ENCODE measurements at places on chromosomes 16 and 17.

- DNase-seq, result no peak
These were observed 19.1 kb downstream of the VPS35L start for GRCh38 chr16:19574615-19575014.

- DNase-seq, result no peak
These were observed 436.5 kb downstream of the HAPSTR1 start for GRCh38 chr16:9527976-9528375.

DNA sequence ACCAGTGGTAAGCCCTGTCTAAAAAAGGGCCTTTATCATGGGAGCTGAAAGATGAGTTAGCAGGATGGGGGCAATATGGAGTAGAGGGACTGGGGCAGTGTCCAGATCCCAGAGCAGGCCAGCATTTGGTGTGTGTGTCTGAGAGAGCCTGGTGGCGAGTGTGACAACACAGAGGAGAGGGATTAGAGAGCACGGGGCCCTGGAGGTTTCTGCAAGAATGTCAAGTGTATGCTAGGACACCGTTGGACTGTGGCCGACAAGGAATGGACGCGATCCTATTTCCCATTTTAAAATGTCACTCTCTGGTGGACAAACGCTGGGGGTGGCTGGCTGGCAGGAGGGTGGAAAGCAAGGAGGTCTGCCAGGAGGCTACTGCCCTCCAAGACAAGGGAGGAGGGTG, 12.4 kb downstream of the TAC4 start:
- DNase-seq, result no peak

DNA sequence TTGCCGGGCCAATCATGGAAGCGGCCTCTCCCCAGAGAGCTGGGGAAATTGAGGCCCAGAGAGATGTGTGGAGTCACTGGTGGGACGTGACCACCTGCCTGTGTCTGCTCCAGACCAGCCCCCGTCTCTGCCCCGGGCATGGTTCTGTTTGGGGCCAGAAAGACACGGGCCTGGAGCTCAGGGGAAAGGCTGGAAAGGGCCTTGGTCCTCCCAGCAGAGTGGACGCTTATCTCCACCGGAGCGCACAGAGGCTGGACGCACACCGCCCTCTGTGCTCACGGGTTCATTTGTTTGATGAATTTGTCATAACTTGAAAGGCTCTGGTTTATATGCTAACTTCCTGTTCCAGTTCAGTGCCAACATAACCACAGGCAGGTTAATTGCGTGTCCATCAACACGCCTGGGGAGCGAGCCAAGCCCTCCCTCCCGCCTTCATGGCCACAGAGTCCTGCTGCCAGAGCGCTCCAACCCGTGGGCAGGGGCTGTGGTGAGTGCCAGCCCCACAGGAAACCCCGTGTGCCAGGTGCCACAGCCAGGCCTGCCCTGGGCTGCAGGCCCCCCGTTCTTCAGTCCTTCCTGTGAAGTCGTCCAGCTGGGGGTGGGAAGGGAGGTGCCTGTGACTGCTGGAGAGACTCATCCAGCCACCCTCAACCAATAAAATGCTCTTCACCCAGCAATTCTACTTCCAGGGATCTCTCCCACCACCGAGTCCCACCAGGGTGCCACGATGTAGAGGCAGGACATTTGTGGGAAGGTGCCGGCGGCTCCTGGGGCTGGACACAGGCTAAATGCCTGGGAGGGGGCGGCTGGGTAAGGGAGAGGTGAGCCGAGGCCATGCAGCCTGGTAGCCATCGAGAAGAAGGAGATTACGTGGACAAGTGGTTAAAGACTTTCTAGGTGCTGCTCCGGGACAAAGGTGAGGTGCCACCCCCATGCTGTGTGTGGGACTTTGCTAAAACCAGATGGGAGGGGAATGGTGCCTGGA, 29.4 kb upstream of the BAHCC1 start:
- no peak for DNase-seq

DNA sequence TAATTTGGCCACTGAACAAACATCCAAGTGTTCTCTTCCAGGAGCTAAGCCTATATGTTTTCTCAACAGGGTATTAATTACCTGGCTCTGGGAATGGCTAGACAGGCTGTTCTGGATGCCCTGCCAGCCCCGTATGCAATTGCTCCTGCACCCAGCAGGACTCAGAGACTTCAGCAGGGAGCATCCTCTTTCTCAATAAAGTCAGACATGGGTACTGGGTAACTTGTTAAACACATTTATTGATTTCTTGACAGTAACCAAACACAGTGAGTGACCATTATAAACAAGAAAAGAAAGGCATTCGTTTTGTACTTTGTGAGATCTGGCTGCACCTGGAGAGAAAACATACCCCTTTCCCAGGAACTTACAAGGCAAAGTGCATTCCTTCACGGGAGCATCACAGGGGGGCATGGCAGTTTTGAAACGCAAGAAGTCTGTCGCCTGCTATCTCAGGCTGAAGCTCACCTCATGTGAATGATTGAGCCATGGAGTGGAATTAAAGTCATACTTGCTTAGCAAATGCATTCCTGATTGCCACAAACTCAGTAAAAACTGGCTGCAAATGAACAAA, 369.8 kb downstream of the UTP18 start:
- no peak for DNase-seq

DNA sequence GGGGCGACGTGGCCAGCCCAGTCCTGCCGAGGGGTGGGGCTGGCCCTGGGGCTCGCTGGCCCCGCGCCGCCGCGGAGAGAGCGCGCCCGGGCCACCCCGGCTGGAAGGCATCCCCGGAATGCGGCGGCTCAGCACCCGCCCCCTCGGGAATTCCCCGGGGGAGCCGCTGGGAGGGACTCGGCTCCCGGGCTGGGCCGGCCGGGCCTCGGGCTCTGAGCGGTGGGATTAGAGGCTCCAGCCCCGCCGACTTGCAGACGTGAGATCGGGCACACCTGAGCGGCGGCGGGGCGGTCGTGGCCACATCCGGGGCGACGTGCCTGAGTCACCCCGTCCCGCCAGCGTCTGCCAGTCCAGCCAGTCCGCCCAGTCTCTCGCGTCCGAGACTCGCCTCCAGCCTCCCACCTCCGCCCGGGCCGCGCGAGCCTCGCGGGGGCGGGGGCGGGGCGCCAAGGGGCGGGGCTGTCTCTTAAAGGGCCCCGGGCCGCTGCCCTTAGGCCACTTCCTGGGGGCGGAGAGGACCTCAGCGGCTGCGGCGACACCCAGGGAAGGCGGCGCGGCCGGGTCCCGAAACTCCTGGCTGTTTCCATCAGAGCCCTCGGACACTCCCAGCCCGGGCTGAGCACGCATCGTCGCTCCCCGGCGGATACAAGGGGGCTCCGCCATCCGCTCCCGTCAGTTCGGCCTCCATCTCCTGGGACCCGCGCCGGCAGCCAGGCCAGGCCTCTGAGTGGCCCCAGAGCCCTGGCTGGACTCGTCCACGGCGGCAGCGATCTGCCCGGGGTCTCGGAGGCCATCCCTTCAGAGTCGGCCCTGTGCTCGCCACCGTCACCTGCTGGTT, at the start of gene KCTD11:
KCTD11 (plus strand) TSS at position 498 of the 838 bp plus-strand sequence.
- DNase-seq, result peak; percentile 96

GRCh38 chr16:10521681-10522274, 58.6 kb downstream of the EMP2 start:
- DNase-seq, result no peak

DNA sequence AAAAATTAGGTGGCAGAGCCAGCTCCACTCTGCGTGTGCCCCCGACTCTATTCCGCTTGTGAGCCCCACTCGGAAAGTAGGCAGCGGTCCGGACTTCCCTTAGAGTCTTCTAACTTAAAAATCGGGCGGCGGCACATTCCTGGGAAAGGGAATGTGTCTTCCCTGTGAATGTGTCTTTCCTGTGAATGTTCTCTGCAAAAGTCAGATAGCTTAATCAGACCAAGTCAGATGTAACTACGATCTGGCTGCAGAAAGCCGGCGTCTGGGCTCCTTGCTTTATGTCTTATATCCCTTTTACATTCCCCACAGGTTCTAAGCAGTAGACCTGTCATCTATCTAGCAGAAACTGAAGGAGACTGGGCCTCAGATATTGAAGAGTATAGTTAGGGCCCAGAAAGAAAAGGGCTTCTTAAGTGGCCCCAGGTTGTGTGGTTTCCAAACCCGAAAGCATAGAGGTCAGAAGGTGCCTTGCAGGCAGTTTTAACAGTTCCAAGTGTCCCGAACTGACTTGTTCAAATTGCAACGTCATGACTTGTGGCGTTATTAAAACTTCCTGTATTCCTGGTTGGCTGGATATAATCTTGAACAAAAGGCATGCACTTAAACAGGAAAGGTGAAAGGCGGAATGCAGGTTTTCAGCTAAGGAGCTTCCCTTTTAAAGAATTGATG, 601 bp downstream of the PHKB start:
- DNase-seq, result no peak

- no peak for DNase-seq
These were observed 7.1 kb downstream of the GCGR start for GRCh38 chr17:81810892-81811704.

GRCh38 chr16:49602201-49602975, 228.8 kb downstream of the C16orf78 start:
- no peak for DNase-seq

DNA sequence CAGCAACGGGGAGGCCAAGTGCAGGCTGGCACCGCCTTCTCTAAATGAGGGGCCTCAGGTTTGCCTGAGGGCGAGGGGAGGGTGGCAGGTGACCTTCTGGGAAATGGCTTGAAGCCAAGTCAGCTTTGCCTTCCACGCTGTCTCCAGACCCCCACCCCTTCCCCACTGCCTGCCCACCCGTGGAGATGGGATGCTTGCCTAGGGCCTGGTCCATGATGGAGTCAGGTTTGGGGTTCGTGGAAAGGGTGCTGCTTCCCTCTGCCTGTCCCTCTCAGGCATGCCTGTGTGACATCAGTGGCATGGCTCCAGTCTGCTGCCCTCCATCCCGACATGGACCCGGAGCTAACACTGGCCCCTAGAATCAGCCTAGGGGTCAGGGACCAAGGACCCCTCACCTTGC, 18.5 kb downstream of the NGFR start:
- DNase-seq, result no peak

DNA sequence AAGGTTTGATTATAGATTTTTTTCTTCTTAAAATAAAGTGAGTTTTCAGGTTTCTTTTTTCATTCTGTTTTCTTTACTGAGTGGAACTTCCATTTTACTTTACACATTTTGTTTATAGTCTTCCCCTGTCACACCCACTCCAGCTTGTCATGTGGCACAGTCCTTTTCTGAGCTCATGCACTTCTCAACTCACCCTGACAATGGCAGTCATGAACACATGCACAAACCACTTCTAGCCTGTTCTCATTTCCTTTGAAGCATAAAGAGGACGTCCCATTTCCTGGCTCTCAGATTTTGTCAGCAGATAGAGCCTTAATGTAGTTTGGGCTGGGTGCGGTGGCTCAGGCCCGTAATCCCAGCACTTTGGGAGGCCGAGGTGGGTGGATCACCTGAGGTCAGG, 168.0 kb downstream of the AHSP start:
- no peak for DNase-seq

- no peak for DNase-seq
These were observed 17.1 kb downstream of the PLK1 start for GRCh38 chr16:23695756-23696155.

DNA sequence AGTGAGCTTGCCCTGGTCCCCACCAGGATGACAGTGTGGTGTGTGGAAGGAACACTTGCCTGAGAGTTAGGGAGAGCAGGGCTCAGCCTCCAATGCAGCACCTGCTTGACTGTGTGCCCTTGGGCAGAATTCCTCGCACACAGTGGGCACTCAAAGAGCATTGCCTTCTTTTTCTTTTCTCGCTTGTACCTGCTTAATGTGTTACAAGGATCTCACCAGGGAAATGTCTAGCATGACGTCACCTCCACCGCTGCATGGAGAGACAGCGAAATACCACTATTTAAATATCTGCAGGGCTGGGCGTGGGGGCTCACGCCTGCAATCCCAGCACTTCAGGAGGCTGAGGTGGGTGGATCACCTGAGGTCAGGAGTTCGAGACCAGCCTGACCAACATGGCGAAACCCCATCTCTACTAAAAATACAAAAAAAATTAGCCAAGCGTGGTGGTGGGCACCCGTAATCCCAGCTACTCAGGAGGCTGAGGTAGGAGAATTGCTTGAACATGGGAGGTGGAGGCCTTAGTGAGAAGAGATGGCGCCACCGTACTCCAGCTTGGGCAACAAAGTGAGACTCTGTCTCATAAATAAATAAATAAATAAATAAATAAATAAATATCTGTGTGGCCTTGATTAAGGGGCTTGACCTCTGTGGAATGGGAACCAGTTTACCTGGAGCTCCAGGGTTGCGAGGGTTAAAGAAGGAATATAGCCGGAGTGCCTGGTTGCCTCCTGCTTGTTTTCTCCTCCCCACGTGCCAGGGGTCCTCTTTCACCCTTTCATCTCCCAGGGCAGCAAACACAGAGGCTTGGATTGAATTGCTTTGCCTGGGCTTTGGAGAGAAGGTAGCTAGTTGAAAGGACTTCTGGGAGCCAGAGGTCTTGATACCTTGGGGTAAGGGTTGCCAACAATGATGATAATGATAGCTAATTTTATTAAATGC, 16.3 kb downstream of the SNX29 start:
- no peak for DNase-seq

DNA sequence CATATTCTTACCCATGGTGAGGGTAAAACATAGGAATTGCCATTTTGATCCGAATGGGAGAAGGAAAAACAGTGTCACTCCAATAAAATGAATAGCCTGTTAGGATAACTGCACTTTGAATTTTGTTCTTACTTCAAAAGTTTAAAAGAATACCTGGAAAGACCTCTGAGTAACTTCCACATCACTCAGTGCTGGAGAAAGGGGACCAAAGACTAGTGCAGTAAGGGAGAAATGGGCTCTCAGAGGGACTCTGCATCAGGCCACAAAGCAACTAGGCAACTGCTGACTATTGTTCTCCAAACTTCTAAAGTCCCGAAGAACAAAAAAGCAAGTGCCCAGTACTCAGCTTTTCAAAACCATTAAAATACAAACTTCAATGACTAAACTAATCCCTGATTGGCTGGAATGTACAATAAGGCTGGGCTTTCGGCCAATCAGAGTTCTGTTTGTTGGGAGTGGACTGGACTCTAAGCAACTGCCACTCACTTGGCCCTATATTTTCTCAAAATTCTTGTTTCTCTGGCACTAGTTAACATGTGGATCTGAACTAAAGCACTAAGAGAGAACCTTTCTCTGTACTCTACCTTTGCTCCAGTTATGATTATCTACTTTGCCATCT, 6.2 kb downstream of the DNAJC7 start:
- no peak for DNase-seq

- DNase-seq, result no peak
These were observed 166.8 kb downstream of the PRKCB start for GRCh38 chr16:24002619-24003018.

- DNase-seq, result no peak
These were observed 79.4 kb downstream of the PRKCA start for GRCh38 chr17:66381701-66382362.

Data from Right ventricle myocardium superior (tissue), 1 donor.